Stimulated activated CD4-positive, alpha-beta T cell treated with anti-CD3 and anti-CD28 coated beads, Interleukin-15, amount 100 ng/mL, for 48 hours (primary cell): ENCODE measurements at places on chromosomes 7 and 10.

DNA sequence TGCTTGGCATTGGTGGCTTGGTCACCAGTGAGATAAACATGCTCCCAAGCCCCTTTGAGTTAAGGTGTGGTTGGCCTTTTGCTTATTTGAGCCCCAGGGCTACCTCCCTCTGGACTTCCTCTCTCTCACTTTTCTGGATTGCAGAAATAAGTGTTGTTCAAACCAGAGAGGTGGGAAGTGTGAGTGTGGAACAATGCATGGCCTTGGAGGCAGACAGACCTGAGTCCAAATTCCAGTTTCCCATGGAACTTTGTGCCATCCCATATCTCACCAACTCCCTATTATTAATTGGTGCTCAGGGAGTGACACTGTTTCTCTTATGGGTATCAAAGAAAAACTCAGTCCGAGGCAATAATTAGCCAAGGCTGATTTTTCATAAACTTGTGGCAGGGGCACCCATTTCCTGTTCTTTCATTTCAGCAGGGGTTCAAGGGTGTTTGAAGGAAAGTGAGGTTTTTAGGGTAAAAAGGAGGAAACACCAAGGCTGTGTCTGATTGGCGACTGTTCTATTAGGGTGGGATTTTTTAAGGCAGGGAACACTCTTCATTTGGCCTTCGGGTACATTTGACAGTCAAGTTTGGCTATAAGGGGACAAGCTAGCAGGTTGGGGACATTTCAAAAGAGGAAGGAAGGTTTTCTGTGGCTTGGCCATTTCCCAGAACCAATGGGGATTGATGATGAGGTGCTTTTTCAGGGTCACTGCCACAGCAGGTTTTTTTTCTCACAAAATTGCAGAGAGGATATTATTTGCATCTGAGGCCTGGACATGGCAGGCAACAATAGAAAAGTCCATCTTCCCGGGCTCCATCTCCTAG is 148.8 kb upstream of the NPY start:
- DNase-seq, result no peak

GRCh38 chr10:16518822-16519221 is 2.9 kb downstream of the C1QL3 start:
- no peak for DNase-seq

DNA sequence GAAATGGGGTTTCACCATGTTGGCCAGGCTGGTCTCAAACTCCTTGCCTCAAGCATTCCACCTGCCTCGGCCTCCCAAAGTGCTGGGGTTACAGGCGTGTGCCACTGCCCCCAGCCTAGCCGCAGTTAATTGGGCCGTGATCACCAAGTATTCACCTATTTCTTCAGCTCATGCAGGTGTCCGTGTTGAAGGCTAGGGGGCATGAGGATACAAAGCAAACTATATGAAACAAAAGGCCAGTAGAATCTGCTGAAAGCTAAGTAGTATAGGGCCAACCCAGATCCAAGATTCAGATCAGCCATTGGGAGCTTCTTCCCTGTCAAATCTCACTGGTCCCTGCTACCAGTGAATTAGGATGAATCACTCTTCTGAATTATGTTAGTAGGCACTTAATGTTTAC is 73.4 kb downstream of the LRRC4 start:
- no peak for DNase-seq

DNA sequence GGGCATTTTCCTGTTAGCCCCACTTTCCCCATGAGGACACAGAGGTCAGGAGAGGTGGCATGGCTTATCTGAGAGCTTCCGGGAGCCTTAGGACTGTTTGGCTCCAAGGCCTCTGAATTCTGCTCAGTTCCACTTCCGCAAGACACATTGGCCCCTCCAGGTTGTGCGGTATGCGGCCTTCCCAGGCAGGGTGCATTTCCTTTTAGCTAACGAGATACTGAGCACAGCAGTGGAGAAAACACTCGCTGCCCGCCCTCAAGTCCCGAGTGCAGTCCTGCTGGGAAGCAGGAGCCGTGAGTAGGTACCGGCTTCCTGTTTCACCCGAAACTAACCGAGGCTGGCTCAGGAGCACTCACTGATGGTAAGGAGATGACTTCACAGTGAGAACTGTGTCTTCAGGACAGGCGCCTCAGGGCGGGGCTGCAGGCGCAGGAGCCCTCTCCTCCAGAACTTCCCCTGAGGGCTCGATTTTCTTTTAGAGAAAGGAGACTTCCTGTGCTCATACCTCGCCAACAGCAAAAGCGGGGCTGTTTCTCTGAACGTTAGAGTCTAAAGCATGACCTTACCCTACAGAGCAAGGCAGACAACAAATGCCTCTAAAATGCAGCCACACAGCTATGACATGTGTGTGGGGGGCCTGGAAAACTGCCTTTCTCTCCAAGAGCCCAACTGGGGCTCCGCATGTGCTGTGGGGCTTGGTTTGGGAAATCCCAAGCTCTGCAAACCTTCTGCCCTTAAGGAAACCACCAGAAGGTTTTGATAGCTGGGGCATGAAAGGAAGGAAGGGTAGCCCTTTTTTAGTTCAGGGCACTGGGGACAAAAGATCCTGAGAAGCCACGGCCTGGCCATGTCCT is 25.9 kb downstream of the RGS10 start:
- peak; percentile 69 for DNase-seq

- no peak for DNase-seq
Observed at GRCh38 chr10:113666682-113667252, 2.9 kb upstream of the NRAP start.

DNA sequence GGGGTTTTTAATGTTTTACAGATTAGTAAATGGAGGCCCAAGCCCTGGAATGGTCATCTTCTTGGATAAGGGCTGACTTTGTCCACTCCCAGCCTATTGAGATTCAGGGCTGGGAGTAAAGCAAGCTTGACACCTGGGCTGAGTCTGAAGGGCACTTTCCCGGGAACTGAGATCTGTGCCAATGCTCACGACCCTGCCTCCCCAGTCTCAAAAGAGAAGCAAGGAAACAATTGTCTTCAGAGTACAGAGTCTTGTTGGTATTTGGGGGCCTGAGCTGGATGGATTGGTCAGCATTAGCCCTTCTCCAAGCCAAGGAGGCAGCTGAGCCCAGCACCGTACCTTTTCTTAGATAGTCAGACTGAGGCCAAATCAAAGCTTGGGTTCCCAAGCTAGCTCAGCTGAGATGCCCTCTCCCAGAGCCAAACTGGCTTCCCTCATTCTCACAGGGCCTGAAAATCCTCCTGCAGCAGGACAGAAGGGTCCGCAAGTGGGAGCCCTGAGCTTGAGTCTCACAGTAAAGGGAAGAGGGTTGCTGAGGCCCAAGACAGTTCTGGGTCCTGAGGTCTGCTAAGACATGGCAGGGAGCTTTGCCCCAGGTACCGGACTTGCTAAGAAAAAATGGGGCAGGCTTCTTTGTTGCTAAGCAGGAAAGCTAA is 3.7 kb downstream of the DDIT4 start:
- no peak for DNase-seq

GRCh38 chr10:36441557-36441956 is 683.8 kb upstream of the ANKRD30A start:
- no peak for DNase-seq

DNA sequence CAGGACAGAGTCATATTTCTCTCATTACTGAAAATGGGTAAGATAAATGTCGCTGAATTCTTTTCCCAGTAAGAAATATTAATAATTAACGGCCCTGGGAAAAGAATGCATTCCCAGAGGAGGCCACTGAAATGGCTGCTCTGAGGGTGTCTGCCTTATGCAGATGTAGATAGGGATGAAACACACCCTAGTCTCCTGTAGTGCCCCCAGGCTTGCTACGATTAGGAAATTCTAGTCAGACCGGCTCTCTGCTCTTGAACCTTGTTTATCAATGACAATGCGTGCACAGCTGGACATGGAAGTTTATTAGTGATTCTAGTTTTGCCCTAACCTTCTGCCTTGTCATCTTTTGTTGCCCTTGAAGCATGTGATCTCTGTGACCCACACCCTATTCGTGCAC is 291.1 kb downstream of the ZNF248 start:
- no peak for DNase-seq

DNA sequence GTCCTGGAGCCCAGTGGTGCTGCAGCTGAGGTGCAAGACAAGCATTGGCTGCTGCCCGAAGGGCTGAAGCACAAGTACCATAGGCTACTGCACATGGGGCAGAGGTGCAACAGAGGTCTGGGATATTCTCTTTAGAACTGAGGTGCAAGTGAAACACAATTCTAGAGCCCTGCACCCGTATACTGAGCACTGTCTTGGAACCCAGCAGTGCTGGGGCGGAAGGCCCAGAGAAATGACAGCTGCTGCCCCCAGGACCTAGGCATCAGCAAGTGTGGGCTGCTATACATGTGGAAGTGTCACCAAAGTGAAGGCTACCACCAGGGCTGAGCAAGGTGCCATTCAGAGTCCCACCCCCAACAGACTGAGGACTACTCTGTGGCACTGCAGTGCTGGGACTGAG is 393.6 kb upstream of the STEAP1 start:
- no peak for DNase-seq

DNA sequence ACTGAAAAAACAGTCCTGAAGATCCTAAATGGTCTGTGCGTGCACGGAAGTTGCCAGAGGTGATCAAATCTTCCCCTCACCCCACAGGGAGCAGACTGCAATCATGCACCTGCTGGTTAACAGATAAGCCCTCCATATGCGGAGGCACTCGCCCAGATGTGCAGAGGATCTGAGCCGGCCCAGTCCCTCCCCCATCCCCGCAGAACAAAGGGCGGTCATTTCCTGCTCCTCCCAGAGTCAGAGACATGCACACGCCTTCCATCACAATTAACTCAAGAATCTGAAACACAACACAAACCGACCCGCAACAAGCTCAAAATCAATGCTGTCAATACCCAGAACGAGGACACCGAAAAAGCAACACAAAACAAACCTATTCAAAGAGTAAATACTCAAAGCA is 24.2 kb downstream of the CRTAC1 start:
- no peak for DNase-seq

GRCh38 chr7:158248816-158249215 is 338.8 kb downstream of the PTPRN2 start:
- DNase-seq, result no peak

- no peak for DNase-seq
Observed at GRCh38 chr10:64379898-64380297, 858.7 kb downstream of the REEP3 start.

DNA sequence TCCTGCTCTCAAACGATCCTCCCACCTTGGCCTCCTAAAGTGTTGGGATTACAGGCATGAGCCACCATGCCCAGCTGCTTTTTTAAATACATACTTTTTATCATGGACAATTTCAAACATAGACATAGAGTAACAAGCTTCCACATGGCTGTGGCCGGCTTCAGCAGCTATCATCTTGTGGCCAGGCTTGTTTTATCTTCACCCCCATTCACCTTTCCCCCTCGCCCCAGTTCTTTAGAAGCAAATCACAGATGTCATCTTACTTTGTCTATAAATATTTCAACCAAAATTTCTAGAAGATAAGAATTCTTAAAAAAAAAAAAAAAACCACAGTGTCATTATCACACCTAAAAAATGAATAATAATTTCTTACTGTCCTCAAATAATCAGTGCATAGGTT is 5.9 kb downstream of the FOXK1 start:
- no peak for DNase-seq

DNA sequence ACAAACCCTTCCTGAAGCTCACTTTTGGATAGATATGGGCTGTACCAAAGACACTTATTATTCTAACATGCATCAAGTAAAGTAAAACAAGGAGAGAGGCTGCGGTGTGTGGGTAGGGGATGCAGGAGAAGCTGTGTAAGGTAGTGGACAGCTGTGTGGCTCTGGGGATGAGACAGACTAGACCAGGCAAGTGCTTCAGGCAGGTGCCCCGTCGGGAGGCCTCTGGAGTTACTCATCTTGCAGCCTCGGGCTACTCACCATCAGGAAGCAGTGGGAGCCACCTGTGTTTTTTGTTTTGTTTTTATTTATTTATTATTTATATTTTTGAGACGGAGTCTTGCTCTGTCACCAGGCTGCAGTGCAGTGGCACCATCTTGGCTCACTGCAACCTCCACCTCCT is 49.3 kb upstream of the NCAPG2 start:
- no peak for DNase-seq

DNA sequence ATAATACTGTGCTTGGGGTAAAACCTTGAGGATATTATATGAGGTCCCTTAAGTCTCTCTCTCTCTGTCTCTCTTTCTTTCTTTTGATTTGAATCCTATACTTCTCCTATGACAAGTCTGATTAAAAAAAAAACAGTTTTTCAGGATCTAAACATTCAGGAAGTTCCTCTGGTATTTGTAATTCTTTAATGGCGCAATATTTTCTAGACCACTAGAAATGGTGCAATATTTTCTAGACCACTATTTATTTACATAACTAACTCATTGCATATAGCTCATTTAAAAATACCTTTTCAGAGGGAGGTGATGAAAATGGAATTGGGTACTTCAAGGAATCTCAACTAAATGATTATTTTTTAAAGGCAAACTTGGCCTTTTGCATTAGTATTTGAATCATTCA is 1235.3 kb downstream of the GATA3 start:
- no peak for DNase-seq

DNA sequence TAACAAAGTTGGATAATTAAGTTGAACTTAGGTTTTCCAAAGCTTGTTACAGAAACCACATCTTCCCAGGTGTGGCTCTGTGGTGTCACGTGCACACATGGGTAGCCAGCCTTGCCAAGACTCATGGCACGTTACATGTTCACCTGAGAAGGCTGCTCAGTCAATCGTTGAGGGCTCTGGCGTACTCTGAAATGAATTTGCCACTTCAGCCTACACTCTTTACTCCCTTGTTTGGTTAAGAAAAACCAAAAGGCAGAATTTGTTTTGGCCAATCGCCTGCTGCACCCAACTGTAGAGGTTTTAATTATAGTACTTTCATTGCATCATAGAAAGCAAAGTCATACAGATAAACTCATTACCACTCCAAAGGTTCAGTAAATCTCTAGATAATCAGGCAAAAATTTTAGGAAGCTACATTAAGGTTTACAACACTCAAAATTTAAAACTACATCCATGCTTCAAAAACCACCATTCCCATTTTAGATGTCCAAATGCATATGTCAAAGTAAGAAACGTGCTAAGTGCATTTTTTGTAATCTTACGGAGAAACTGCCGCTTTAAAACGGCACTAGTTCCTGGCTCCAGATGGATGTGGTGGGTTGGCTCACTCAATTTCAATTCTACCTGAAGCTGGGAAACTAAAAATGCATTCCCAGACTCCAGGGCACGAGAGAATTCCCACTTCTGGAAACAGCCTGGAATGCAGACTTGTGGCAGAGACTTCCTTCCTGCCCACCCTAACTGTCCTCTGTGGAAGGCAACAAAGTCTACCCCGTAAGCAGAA is 88.4 kb downstream of the DIP2C start:
- DNase-seq, result no peak

DNA sequence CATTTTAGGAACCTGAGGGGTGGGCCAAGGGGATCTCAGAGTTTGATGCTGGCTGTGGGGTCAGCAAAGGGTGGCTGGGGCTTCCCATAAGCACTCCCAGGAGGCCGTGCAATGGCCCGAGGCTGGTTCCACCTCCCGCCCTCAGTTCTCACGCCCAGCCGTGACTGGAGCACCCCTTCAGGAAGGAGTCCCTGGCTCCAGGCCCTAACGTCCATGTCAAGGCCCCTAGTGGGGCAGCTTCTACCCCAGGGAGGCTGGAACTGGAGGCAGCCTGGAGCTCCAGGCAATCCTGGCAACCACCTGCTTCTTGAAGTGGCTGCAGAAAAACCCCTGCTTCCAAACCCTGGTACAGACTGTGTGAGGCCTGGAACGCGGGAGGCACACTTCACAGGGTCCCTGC is 165.5 kb downstream of the DIP2C start:
- DNase-seq, result no peak
